ENCODE measurements at places on chromosomes 5 and 9.

DNA sequence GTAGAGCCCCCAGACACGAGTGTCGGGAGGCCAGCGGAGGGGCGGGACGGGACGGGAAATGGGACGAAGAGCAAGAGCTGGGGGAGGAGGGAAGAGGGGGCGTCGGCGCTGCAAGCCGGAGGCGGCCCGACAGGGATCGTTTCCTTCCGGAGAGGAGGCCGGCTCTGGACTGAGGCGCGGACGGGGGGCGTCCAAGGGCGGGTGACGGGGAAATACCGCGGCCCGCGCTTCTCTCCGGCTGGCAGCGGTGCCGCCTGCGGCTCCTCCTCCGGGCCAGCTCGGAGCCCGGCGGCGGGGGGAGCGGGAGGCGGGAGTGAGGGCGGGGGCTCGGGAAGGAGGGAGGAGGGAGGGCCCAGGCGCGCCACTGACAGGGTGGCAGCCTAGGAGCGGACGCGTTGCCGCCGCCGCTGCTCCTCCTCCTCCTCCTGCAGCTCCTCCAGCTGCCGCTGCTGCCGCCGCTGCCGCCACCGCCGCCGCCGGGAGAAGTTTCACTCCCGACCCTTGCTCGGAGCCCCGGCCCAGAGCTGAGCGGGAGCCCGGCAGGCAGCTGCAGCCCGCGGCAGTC lies at the start of gene CHSY3:
Gene CHSY3, plus strand, starts transcription at position 364 of the 565 bp plus-strand sequence.
- no peak for DNase-seq

- no peak for DNase-seq
Measured at GRCh38 chr5:95940758-95941682, 20.6 kb downstream of the ELL2 start.

GRCh38 chr5:54656261-54656728 lies 138.7 kb downstream of the SNX18 start:
- DNase-seq = no peak

DNA sequence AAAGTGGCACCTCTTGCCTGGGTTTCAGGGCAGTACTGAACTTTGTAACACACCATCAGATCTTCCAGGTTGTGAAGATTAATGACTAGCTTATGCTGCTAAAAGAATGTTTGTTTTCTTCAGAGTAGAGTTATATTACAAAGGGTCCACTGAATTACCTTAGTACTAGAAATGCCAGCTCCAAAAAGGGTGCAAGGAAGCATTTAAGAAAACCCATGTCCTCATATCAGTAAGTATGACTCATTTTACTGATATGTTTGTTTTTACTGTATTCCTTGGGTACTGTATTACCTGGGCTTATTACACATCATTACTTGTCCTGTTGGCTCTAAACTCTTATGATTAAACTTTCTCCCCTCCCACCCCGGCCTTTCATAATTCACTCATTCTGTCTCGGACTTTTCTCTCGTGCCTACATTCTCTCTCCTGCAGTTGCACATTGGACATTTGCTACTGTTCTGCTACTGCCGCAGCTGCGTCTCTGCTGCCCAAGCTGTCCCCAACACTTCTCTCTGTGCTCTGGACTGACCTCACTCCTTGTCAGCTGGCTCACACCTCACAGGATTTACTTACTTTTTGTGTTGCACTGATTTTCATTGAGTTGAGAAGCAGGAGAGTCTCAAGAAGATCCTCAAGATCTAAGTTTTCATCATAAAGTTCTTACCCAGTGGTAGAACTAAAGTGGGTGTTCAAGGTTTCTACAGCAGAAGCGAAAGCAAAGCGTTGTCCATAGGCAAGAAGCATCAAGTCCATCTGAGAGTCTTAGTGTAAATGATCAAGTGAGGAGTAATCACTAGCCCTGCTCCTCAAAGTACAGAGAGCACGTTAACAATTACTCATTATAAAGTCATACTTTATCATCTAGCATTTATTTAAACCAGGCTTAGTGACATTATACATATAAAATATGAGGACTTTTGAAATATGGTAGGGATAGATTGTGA lies 53.2 kb upstream of the C9orf72 start:
- no peak for DNase-seq

GRCh38 chr5:168607946-168608345 lies 28.8 kb upstream of the PANK3 start:
- DNase-seq = no peak

DNA sequence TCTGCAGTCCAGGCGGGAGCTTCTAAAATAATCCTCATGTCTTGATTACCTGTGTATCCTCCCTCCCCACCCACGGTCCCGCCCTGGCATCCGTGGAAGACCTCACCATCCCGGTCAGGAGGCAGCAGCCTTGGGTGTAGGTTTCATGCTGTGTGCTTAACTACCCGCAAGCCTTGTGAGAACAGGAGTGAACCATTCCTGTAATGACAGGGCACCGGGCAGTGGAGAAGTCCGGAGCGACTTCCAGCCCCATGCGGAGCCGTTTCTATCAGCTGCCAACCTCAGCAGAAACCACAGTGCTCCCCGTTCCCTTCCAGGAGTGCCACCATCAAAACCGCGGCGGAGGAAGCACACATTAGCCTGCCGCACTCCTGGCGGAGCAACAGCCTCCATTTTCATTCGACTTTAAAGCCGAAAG lies 123.5 kb upstream of the LMX1B start:
- DNase-seq = no peak

All from epithelial cell of proximal tubule (primary cell).